ENCODE measurements at places on chromosomes 6 and 20.

- DNase-seq = no peak
Observed at GRCh38 chr6:88670369-88670768, 293.0 kb downstream of the RNGTT start.

DNA sequence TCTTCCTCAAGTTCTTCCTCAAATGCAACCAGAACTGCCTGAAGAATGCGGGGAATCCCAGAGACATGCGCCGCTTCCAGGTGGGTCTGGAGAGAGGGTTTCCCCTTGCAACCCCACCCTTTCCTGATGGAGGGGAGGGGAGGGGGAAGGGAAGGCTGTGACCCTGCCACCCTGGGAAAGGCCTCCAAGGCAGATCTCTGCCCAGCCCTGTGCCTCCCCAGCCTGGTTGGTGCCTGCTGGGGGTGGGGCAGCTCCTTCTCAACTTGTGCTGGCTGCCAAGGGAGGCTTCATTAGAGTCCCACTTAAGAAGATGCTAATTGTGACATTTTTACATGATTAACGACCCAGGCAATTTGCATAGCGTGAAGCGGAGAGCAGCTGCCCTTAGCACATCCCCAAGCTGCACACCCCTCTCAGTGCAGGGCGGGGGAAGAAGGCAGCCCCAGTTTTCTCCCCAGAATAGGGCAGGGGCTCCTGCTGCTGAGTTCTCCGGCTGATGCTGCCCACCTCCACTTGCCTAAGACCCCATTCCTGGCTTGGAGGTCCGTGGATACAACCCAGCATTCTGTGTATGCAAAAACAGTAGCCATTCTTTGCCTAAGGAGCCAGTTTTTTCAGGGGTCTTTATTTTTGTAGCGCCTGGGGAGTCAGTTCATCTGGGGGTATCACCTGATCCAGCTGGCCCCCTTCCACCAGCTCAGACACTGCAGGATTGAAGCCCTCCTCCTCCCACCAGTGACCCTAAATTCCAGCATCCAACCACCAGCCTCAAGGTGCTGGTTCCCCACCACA, 51.7 kb downstream of the CPXM1 start:
- DNase-seq = no peak

GRCh38 chr6:156697225-156697830, 79.8 kb upstream of the ARID1B start:
- no peak for DNase-seq

GRCh38 chr6:36493859-36494258, 51.1 kb downstream of the KCTD20 start:
- no peak for DNase-seq

DNA sequence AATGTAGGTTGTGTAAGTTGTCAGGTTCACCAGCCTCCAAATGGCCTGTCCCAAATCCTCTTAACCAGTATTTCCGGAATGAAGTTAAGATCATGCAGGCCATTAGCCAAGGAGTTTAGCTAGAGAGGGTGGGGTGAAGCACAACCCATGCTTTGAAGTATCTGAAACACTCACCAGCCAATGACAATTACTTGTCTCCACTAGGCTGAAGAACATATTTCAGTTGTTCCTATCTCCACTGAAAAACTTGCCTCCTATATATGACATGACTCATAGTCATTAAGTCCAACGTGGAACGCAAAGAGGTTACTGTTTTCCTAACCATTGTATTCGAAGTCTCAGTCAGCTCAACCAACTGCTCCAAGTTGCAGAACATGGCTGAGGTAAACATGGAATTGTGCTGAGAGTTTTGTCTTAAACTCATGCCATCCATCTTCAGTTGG, 37.4 kb upstream of the TNFAIP3 start:
- no peak for DNase-seq

- DNase-seq = no peak
Observed at GRCh38 chr6:56808871-56809359, 146.0 kb upstream of the BEND6 start.

GRCh38 chr6:137025786-137026730, 18.7 kb downstream of the IL20RA start:
- no peak for DNase-seq

- DNase-seq = no peak
Observed at GRCh38 chr20:31698803-31699718, 23.6 kb downstream of the BCL2L1 start.

DNA sequence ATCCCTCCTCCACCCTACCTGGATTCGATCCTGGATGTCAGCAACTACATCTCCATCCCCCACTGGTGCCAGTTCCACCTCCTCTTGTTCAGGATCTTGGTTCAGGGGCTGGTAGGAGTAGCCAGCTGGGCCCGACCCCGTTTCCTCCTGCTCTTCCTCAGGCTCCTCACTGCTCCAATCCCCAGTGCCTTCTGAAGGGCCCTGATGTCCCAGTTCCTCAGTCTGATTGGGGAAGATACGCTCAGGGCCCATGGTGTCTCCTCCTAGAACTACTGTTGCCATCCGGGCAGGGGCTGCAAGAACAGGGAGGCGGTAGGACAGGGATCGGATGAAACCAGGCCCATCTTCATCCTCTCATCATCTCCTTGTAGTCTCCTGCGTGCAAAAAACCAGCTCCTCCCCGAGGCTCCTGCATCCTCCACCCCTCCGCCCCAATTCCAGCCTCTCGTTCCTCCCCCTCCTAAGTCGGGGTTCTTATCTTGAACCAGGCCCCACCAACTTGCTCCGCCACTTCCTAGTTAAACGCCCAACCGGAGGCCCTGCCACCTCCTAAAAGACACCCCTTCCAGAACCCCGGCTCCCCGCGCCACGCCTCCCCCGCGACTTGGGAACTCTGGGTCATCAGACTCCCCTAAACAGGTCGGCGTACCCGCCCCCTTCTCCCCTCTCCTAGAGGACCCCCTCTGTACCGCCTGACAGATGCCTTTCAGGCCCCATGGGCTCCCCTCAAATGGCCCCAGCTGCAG, 476 bp downstream of the MEA1 start:
- no peak for DNase-seq

GRCh38 chr20:35490736-35491181, 35.4 kb downstream of the CEP250 start:
- peak; percentile 59 for DNase-seq

DNA sequence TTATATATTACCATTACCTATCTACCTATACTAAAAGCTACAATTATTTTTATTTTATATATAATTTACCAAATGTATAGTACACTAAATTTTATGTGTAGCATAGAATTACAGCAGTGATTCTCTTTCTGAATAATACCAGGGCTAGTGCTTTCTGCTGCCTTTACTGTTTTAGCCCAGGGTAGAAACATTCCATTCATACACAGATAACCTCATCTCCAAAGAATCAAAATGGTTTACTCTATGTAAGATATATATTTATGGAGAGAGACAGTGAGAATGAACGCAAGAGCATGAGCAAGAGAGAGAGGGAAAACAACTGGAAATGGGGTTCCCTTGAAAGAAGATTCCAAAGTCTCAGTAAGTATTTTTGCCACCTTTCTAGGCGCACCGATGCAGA, 56.3 kb upstream of the ATXN1 start:
- DNase-seq = no peak

DNA sequence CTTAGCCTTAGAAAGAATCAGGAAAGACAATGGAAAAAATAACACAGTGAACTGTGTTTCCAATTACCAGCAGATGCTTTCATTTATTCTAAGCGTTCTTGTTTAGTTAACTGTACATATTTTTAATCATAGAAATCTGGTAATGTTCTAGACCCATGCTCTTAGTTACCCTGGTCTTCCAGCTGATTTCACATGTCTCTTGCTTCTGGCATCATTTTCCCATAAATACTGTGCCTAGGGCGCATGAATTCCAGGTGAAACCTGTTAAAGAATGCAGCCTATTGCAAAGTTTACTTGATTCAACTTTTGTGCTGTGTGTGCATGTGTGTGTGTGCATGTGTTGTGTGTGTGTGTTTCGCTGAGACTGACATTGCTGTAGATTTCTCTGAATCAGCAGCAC, 178.6 kb downstream of the PDE7B start:
- no peak for DNase-seq

- no peak for DNase-seq
Observed at GRCh38 chr6:22873513-22874136, 304.3 kb downstream of the HDGFL1 start.

GRCh38 chr6:33112148-33112547, 36.4 kb downstream of the HLA-DPB1 start:
- no peak for DNase-seq

DNA sequence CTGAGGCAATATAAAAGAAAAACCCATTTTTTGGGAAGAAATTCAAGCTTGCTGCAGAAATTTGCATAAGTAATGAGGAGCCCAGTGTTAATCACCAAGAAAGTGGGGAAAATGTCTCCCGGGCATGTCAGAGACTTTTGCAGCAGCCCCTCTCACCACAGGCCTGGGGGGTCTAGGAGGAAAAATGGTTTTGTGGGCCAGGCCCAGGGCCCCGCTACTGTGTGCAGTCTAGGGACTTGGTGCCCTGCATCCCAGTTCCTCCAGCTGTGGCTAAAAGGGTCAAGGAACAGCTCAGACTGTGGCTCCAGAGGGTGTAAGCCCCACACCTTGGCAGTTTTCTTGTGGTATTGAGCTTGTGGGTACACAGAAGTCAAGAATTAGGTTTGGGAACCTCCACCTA, 209.7 kb downstream of the HDGFL1 start:
- no peak for DNase-seq

DNA sequence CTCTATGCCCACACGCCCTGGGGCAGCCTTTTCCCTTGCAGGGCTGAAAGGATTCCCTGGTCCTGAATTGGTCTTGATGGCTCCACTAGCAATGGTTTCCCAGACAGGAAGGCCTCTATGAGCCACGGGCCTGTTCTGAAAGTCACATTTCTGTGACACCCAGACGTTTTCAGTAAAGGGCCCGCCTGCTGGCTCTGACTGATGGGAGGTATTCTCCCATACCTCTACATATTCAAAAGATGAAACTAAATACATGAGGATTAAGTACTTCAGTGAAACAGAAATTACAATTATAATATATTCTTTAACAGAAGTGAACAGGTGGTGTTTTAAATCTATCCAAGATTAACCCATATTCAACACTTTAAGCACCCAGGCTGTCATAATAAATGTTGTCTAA, 629.8 kb downstream of the CDH26 start:
- no peak for DNase-seq

GRCh38 chr6:57254055-57254717, 32.1 kb upstream of the RAB23 start:
- DNase-seq = no peak

DNA sequence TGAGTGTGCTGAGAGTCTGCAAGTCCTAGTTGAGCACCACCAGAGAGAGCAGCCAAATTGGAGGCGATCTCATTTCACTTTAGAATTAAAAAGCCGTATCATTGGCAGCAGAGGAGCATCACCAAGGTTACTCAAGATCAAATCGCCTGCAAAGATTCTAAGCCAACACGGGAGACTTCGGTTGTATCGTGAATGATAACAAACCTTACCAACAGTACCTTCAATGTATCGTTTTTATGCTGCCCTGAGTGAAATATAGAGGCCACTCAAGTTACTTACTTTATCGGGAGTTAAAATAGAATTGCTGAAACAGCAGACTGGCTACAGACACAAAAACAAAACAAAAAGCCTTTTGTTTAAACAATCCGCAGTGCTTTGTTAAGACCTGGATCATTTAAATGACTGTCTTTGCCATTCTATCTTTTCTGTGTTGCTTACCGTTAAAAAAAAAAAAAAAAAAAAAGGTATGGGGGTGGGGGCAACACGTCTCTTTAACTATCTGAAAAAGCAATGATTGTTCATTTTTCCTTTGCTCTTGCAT, 14.2 kb downstream of the NHSL1 start:
- no peak for DNase-seq

DNA sequence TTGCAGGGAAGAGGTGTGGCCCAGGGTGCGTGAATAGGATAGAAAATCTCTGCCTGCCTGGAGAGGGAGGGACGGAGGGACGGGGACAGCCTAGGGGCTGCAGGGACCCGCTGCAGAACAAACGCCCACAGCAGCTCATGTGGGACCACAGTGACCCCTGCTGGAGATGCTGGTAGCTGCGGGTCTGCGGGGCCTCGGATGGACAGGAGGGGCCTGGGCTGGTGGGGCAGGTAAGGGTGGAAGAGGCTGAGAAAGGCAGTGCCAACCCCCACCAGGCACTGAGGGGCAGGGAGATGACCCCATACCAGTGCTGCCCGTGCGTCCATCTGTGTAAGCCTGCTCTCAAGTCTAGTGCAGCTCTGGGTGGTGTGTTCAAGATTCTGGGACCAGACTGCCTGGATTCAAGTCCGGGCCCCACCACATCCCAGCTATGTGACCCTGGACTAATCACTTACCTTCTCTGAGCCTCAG, 39.4 kb downstream of the KIAA1755 start:
- peak; percentile 78 for DNase-seq

DNA sequence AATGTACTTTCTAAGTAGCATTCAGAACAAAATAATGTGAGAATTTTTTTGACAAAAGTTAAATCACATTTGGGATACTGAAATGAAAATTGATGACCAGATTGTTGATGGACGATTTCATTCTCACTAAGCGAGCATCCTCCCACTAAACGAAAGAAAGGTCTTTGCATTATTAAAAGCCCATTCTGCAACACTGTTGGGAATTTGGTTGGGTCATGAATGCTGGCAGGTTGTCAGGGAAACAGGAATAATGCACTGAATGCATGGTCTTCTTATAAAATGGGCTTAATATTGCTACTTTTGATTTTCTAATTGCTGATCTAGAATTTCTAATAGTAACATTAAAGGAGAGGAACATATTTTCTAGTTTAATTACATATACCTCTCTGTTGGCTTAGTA, 229.8 kb downstream of the NKAIN2 start:
- DNase-seq = no peak

DNA sequence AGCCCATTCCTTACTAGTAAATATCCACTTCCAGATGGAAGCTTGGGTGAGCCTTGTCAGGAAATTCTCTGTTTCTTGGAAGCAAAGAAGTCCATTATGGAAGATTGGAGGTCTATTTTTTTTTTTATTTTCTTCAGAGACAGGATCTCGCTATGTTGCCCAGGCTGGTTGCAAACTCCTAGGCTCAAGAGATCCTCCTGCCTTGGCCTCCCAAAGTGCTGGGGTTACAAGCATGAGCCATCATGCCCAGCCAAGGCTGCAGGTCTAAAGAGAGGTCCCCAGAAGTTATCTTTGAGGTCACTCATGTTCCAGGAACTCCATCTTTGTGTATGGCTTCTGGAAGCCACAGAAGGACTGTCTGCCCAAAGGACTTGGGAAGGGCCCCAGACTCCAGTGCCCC, 255.3 kb downstream of the LY86 start:
- no peak for DNase-seq

GRCh38 chr20:50215926-50216325, 25.3 kb downstream of the CEBPB start:
- no peak for DNase-seq

DNA sequence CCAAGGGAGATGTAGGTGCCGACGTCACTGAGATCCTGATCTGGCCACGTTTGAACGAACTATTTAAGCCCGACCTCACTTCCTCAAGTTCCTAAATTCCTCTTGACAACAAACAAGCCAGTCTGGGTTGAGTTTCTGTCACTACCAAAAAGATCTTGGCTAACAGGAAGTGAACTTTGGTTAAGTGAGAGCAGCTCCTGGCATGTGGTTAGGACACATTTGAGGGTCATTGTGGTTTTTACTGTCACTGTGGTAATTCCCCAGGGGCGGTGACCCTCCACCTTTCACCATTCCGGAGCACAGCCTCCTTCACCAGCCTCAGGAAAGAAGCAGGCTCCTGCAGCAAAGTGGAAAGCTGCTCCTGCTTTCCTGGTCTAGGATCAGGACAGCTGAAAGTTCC, 43.1 kb upstream of the ZNF831 start:
- peak; percentile 22 for DNase-seq

- DNase-seq = no peak
Observed at GRCh38 chr6:158907931-158908330, 88.8 kb upstream of the EZR start.

All from stimulated activated CD4-positive, alpha-beta T cell treated with anti-CD3 and anti-CD28 coated beads, Interleukin-2, amount 100 ng/mL, for 24 hours (primary cell).